Stimulated activated CD4-positive, alpha-beta T cell treated with anti-CD3 and anti-CD28 coated beads, Interleukin-4, amount 100 ng/mL, for 24 hours (primary cell): ENCODE measurements at places on chromosomes 12 and 14.

- no peak for DNase-seq
These were observed 54.1 kb downstream of the ADIPOR2 start for GRCh38 chr12:1744932-1745331.

DNA sequence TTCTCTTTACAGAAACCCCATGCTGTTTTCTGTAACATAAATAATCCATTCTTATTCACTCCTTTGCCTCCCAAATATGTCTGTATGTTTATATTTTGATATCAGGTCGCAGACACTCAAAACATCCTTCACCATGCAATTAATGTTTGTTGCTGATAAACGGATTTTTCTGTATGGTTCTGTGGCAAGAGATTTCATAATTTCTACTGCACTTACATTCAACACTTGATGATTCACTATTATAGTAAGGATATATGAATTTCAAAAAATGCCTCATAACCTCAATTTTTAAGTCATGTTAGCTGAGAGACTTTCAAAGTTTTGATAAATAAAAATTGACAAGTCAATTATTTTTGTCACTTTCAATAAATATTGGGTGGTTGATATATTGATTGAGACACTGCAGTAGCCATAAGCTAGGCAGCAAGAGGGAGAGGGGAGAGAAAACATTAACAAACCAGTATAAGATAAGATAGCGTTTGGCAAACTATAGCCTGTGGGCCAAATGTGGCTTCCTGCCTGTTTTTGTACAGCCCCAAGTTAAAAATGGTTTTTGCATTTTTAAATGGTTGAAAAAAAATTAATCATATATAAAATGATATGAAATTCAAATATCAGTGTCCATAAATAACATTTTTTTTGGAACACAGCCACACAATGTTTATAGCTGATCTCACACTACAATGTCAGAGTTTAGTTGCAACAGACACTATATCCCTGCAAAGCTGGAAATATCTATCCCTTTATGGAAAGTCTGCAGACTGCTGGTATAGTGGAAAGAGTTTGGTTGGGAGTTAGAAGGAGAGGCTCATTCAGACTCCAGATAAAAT lies 18.3 kb downstream of the ALDH6A1 start:
- no peak for DNase-seq

- DNase-seq, result no peak
These were observed 235.0 kb upstream of the PDZRN4 start for GRCh38 chr12:40953076-40953475.

DNA sequence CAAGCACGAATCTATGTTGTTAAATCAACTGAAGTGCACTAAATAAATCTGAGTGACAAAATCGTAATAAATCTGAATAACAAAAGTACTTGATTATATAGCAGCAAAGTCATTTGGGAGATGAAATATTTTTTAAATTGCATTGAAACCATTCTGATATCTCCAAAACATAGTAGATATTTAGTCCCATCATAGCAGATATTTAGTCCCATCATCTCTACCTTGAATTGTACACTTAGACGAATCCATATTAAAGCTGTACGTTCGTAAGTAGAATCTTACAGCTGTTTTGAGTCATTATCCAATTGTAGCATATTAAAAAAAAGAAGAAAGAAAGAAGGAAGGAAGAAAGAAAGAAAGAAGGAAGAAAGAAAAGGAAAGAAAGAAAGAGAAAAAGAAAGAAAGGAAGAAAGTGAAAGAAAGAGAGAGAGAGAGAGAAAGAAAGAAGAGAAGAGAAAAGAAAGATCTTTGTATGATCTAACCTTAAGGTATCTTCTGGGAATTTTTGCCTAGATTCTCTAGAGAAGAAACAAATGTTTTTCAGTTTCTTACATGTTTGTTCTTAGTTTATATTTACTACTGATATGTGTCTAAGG lies 2.6 kb downstream of the DCN start:
- no peak for DNase-seq

DNA sequence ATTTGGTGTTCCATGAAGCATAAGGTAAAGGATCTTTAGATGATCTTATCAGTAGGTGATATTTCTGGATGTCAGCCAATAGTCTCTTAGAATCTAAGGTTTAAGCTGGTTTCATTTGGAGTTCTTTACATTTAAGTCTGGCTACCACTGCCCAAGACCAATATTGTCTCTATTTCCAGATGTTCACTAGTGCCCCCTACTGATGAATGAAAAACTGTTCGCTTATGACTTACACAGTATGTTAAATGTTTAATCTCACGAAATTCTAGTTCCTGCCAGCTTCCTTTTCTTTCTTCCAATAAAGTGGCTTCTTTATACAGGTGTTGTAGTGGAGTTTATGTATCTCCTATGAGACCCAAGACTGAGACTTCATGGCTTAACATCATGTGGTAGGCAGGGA lies 31.8 kb upstream of the MIS18BP1 start:
- DNase-seq, result no peak

DNA sequence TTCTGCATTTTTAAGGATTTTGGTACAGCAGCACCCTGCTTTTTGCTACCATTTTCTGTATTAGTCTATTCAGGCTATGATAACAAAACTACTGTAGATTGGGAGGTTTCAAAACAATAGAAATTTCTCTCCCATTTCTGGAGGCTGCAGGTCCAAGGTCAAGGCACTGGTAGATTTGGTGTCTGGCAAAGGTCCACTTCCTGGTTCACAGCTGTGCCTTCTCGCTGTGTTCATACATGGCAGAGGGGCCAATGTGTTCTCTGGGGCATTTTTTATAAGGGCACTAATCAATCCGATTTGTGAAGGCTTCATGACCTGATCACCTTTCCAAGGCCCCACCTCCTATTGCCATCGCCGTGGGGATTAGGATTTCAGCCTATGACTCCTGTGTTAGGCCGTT lies 268.1 kb upstream of the RTL1 start:
- DNase-seq, result no peak

DNA sequence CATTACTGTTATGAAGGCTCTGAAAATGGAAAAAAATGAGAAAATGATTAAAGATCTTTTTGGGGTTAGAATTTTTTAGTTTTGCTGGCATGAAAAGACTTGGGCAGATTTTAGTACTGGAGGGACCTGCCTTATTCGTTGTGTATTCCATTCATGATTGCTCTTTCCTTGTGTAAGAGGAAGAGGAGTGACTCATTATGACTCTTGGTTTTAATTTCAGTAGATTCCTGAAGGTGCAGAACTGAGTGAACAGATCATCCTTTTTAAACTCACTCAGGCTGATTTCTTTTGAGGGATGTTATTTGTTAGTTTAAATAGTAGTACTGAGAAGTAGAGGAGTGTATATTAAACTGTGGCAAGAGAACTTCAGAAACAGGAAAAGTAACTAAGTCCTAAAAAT lies 41.6 kb downstream of the AKAP6 start:
- DNase-seq, result no peak

DNA sequence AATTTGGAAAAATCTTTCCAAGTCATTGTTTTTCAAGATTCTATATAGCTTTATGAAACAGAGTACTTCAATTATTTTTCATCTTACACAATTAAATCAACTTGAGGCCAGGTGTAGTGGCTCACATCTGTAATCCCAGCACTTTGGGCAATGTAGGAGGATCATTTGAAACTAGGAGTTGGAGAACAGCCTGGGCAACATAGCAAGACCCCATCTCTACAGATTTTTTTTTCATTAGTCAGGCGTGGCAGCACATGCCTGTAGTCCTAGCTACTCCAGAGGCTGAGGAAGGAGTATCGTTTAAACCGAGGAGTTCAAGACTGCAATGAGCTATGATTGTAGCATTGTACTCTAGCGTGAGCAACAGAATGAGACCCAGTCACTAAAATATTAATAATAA lies 72.9 kb downstream of the BMP4 start:
- no peak for DNase-seq

- no peak for DNase-seq
These were observed 144.4 kb upstream of the PWP1 start for GRCh38 chr12:107541001-107541705.

DNA sequence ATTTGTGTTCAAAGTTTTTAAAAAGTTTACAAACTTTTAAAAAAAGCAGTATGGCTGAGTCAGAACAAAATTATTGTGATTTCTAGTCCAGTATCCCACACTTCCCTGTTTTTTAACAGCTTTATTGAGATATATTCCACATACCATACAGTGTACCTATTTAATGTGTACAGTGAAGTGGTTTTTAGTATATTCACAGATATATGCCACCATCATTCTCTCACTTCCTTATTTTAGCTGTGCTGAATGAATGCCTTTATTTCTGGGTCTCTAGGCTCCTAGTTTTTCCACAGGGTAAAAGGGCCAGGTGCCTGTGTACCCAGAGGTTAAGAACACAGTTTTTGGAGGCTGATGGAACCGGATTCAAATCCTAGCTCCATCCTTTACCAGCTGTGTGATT lies 58.9 kb upstream of the SRSF5 start:
- no peak for DNase-seq

DNA sequence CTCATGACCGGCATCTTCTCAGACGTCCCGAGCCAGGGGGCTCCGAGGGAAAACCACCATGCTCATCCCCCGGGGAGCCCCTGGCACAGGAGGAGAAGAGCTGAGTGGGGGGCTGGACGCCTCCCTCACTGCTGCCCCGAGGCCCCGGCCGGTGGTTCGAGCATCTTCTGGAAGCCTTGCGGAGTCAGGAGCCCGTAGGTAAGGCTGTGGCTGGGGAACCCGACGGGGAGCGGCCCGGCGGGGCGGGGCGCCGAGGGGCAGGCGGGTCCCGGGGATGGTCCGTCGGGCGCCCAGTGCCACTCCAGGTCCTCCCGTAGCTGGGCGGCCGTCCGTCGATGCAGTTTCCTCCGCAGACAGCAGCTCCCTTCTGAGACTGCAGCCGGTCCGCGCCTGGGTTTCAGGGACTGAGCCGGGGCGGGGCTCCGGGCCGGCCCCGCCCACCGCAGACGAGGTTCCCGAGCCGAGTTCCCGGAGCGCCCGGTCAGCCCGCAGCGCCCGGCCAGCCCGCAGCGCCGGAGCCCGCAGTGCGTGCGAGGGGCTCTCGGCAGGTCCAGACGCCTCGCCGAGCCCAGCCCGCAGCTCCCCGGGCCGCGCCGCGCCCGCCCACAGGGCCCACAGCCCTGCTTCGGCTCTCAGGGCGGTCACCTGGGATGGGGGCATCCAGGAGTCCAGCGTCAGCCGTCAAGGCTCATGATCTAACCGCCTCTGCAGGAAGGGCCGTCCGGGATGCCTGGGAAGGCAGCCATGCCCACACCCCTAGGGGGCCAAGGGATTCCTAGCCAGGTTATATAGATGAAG lies at the start of gene PGF:
Gene PGF, minus strand, starts transcription at position 369 of the 798 bp plus-strand sequence. Its CDS starts 355 bp downstream, at position 14.
- DNase-seq, result peak; percentile 24

DNA sequence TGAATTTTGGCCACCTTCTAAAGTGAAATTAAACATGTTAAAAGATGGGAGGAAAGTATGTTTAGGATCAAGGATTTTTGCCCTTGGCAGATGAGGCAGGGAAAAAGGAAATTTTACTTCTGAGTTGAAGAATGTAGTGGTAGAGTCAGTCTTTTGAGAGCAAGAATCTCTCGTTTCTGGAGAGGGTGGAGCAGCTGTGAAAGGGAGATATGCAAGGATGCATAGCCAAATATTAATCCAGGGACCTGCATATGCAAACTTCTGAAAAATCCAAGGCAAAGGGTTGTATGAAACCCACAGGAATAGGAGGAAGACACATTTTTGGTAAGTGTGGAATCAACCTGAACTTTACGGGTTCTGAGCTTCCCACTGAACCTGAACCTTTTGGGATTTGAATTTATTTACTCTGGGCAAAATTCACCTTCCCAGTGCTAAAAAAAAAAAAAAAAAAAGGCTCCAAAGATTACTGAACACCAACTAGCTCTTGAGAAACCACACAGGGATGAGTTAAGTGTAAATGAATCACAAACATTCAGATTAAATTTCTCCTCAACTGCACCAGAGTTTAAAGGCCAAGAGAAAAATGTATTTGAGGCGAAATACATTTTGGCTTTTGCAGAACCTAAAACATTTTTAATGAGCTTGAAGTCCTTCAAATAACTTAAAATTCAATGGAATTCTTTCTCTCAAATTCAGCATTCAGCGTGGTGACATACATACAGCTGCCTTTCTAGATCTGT lies 187.1 kb upstream of the CDKN3 start:
- no peak for DNase-seq

- DNase-seq, result peak; percentile 70
These were observed at the start of the genes AMIGO2 and PCED1B for GRCh38 chr12:47079468-47079980. TSS of gene AMIGO2 (minus strand) at chr12:47079959. CDS start at chr12:47079002, 957 bp downstream. TSS of gene PCED1B (plus strand) at chr12:47079621. CDS start at chr12:47235064, 155,443 bp downstream.

DNA sequence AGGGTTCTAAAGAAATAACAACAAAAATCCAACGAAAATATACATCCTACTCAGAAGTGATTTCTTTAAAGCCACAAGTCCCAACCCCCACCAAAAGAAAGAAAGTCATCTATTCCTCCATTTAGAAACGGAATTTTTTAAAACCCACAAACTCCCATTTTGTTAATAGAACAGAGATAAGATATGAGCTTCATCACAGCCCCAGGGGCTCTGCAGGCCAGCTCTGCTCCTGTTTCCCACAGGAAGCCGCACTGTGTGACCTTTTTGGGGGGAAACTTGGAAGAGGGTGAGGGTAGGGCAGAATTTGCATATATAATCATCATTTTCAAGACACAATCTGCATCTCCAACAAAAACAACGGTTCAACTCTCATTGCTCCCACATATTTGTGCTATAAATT lies 2.8 kb downstream of the FBXL14 start:
- no peak for DNase-seq

DNA sequence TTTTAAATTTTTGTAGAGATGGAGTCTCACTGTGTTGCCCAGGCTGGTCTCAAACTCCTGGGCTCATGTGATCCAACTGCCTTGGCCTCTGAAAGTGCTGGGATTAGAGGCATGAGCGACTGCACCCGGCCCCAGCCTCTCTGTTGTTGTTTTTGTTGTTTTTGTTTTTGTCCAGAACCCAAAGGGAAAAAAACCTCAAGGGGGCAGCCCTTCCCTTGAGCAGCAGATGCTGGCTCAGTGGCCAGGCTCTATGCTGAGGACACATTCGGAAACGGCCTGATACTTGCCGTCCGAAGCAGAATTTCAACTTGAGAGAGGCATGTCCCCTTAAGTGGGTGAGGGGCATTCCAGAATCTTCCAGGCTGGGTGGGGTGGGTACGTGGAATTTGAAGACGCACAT lies 6.7 kb downstream of the MVK start:
- DNase-seq, result no peak

GRCh38 chr12:46370792-46371717 lies 1.5 kb downstream of the SLC38A2 start:
- DNase-seq, result peak; percentile 94

DNA sequence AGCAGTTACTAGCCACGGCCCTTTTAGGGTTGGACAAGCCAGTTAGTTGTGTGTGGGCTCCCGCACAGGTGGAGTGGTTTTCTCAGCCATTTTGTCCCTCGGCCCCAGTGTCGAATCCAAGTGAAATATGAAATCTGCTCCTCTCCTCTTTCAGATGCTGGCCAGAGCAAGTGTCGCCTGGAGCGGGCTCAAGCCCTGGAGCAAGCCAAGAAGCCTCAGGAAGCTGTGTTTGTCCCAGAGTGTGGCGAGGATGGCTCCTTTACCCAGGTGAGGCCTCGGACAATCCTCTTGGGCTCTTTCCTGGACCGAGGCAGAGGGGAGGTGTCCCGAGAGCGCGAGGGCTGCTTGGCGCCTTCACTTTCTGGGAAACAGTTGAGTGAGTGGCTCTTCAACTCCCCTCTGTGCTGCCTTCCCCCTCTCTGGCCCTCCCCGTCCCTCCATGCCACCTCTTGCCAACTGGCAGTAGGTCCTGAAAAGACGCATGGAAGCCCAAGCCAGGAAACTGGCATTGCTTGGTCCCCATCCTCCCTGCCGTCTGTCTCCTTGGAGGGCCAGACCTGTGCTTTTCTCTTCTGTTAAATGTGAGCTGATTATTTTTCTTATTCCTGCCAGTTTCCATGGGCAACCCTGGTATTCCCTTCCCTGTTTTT lies 74.2 kb downstream of the SMOC1 start:
- DNase-seq, result no peak

GRCh38 chr12:65296508-65297265 lies 18.2 kb downstream of the MSRB3 start:
- DNase-seq, result no peak

- no peak for DNase-seq
These were observed 139.6 kb downstream of the SLC2A13 start for GRCh38 chr12:39966256-39966655.
